Astrocyte of the spinal cord (primary cell): ENCODE measurements at places on chromosomes 16 and 17.

DNA sequence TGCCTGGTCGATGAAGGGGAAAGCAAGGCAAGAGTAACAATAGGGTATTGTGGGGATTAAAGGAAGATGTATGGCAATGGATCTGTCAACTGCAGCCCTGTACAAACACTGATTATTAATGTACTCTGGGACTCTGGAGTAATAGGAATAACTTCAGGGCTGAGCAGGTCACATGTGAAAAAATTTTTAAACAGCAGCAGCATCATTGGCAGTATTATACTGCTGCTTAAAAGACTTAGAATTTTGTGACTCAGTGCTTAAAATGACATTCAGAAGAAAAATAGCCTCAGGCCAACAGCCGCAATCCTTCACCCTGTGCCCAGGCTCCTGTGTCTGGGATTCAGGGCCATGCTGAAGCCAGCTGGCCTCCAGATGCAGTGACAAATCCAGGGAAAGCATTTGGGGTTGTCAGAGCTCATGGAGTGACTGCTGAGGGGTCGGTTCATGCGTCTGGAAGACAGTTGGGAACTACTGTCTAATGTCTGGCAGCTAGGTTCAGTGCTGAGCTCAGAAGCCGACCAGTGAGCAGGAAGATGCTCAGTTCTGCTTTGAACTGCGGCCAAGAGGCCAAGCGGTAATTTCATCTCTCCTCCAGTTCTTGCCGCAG lies 22.2 kb downstream of the TEX2 start:
- peak; percentile 77 for DNase-seq

- DNase-seq: peak; percentile 62
Observed at GRCh38 chr17:42107597-42108576, 4.6 kb downstream of the DHX58 start.

GRCh38 chr17:65198653-65199382 lies 61.6 kb downstream of the RGS9 start:
- DNase-seq: peak; percentile 56

DNA sequence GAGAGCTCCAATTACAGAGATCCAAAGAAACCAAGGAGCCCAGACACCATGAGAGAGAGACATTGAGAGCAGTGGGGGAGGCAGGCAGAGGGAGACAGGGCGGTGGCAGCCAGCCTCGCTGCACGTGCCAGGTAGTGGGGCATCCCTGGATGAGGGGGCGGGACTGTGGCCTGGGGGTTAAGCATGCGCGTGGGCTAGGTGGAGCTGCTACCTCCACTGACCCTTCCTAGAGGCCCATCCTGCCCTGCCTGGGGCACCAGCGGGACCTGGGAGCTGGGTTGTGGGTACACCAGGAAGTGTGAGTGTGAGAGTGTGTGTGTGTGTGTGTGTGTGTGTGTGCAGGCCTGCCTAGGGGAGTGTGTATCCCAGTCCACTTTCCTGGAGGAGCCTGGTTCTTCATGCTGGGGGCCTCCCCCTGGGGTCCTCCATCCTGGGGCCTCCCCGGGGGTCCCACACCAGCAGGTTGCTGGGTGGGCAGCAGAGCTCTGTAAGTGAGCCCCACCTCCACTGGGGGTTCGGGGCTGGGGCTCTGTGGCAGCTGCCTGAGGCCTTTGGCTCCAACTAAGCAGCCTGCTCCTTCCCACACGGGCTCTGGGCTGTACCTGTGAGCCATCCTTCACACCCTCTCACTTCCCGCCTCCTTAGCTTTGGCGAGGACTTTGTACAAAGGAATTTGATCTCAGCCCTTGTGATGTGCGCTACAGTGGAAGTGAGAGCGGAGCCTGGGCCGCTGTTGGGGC lies 127.4 kb downstream of the IRF8 start:
- no peak for DNase-seq

GRCh38 chr17:54901230-54901822 lies 674 bp downstream of the TOM1L1 start:
- DNase-seq: peak; percentile 19

DNA sequence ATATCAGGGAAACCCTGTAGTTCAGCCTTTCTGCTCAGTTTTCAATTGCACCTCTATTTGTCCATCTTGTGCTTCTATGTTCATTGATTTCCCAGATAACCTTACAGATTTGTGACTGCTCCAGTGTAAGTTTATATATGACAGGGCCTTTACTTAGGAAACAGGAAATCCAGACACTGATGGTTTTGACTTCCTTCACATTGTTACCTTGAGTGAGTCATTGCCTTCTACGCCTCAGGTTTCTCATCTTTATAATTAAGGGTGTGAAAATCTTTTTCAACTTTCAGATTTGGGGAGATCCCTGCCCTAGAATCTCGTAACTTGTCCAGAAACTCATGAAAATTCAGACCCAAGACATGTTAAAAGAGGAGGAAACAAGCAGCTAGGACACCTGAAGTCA lies 342.4 kb upstream of the TBX2 start:
- DNase-seq: no peak

DNA sequence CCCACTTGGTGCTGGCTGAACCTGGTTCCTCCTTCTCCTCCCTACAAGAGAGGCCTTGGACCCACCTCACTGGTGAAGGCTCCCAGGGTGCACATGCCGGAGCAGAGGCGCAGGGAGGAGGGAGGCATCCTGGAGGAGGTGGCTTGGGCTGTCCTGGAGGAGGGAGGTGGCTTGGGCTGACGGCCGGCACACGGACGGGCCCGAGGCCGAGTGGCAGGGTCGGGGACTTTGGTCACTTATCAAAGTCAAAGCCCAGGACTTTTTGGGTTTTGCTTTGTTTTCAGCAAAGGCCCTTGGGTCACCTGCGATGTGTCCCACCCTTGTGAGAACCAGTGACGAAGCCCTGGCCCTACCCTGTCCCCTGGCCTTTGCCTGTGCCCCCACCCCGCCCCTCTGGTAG lies 28.5 kb downstream of the ENDOV start:
- no peak for DNase-seq

DNA sequence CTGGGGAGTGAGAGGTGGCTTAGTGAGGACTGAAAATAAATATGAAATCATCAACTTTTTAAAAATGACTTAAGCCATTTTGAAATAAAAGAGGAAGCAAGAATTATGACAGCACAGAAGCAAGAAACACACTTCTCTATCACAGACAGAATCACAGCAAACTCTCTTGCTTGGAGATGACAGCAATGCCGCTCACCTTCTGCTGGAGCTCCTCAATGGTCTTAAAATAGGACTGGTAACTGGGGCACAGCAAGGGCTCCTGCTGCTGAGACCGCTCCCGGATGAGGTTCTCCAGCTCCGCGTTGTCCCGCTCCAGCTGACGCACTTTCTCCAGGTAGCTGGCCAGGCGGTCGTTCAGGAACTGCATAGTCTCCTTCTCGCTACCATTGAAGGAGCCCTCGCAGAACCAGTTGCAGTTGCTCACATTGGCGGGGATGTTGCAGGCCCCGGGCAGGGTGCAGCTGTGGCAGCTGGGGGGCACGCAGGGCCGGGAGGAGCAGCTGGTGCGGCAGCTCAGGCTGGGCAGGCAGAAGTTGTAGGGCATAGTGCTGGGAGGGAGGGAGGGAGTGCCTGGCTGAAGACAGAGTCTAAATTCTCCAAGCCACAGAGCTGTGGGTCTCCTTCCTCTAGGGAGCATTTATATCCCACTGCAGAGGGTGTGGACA lies at the start of gene KRT31:
Gene KRT31, minus strand, starts transcription at position 613 of the 665 bp plus-strand sequence. Its CDS starts 69 bp downstream, at position 544.
- DNase-seq: no peak

- no peak for DNase-seq
Observed at GRCh38 chr17:27802962-27803680, 2.8 kb upstream of the NOS2 start.

DNA sequence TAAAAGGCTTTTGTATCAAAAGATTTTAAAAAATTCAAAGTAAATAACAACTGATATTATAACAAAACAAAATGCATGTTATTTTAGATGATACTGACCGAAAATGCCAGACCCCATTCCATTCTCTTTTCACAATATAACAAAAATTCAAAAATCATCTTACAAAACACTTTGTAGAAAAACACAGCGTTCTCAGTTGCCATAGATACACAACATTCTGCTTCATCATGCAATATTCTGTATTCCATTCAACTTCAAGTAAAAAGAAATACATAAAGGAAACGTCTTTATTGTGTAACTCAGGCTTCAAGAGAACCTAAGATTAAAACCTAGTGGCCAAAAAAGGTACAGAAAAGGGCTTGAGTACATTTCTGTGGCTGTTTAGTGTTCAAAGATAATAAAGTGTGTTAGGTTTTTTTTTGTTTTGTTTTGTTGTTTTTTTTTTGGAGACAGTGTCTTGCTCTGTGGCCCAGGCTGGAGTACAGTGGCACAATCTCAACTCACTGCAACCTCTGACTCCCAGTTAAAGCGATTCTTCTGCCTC lies 250.5 kb downstream of the CEP112 start:
- DNase-seq: no peak

DNA sequence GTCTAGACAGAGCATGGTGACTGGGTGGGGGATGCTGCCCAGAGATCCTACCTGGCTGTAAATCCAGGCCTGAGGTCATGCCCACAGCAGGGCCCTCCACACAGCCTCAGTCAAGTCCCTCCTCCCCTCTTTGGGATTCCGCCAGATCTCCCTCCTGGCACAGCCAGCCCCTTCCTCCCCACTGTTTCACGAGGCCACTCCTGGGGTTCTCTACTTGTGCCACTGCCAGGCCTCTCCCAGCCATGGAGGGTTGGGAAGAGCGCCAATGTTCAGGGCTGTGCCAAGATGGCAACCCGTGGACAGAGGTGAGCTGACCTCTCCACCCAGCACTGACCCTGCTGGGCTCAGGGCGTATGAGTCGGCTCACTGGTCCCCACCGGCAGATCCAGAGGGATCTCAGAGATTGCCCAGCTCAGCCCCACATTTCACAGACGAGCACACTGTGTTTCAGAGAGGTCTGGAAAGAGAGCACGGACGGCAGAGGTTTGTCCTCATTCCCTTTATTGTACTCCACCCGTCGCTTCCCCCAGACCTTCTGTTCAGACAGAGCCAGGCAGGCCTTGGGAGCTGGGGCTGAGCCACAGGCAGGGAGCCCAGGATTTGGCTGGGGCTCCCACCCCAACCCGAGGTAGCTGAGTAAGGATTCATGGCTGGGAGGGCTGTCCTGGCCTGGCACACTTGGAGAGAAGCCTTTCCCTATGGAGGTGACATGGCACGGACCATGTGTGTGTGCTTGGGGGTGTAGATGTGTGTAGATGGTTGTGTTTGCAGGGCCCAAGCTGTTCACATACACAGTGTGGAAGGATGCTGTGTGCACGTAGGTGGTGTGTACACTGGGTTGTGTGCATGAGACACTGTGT lies 3.5 kb upstream of the CAMKK1 start:
- DNase-seq: no peak

DNA sequence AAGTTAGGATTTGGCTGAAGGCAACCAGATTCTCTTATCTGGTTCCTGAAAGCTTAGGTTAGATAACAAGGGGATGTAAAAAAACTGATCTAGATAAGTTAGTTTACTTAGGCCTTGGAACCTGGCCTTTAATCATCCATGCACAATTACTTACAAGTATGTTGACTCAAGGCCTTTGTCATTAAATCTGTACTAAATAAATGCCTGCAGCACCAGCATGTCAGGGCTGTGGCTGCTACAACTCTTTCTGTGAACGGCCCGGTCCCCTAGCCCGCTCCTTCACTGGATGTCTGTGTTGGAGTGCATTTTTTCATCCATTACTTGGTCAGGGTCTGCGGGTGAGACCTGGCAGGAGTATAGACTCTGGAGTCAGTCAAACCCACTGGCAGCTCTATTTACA lies 48.4 kb upstream of the ALDH3A1 start:
- no peak for DNase-seq

DNA sequence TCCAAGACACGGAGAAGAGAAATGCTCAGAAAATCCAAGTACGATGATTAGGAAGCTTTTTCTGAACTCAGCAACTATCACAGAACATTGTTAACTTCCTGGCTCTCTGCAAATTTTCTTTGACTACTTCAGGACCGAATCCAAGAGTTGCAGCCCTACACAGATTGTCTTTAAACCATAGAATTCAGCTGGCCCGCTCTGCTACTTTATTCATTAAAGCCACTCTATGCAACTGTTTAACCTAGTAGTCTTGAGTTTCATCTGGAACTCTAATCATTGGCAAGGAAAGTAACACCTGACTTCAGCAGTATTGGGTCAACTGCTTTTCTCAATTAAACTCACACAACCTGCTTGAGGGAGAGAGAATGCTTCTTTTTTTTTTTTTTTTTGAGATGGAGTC lies 210.1 kb downstream of the SLC39A11 start:
- no peak for DNase-seq

- no peak for DNase-seq
Observed at GRCh38 chr17:2410951-2411350, 10.1 kb upstream of the MNT start.

DNA sequence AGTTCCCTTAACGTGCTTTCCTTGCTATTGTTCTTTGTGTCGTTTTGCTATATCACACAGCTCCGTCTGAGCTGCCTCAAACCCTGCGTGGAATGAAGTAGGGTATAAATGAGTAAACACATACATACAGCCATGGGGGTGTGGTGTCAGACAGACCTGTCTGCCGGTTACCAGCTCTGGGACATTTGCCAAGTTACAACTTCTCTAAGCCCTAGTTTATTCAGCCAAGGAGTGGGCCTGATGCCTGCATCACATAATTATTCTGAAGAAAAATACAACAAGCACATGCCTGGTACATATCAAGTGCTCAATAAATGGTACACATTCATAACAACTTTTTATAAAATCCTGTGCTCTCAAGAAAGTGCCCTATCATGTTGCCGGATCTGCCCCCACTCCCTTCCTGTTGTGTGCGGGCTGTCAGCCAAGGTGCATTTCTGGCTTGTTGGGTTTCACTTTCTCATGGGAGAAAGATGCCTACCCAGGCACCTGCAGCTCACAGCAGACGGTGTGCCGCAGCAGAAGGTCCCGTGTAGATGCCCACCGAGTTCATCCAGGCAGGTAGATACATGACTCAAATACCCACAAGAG lies 30.5 kb downstream of the SMPD3 start:
- DNase-seq: no peak

DNA sequence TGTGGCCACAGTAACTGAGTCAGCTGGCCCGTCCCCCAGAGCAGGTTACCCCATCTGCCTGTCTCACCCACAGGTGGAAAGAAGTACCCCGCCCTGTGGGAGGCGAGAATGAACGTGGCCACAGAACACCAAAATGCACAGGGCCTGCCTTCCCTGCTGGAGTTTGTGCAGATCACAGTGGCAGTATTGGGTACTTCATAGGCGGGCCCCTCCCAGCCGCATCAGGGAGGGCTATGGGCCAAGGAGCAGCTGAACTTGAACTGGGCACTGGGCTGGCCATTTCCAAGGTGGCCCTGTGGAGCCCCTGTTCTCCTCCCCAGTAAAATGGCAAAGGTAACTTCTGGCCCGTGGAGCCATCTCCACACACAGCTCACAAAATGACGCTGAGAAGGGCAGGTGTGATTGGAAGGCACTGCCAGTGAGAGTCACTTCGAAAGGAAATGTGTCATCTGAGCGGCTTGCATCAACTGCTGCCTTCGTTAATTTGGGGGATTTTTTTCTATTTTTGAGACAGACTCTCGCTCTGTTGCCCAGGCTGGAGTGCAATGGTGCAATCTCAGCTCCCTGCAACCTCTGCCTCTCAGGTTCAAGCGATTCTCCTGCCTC lies 162.9 kb downstream of the ENGASE start:
- DNase-seq: no peak

DNA sequence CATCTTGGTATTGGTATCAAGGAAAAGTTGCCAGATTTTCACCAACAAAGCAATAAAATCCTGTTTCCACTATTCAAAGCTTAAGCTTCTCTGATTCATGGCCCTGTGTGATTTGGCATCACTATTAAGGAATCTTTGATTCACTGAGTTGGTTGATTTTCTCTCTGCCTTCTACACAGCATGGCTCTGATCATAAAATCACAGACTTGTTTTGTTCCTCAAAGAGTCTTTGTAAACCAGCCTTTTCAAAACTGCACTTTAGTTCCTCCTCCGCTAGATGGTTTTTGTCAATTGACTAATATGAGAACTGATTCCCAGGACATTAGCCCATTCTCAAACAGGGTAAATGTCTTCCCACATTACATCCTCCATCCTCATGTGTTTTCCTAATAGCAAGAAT lies 197.6 kb downstream of the DNAH9 start:
- no peak for DNase-seq
